ENCODE measurements at places on chromosomes 16 and 17.
A peak's percentile ranks its signal among the peaks of the same experiment; 100 is the strongest.

DNA sequence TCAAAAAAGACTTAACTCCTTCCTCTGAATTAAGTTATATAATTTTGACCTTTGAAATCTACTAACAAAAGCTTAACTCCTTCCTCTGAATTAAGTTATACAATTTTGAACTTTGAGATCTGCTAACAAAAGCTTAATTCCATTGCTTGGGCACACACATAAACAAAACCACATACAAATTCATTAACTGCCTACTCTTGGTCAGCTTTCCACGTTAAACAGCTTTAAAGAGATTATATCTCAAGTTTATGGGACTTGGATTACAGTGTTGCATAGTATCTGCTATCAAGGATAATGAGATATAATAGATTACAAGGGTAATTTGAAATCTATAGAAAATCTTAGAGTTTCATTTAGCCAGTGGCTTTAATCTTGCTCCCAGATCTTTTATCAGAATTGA is 23.5 kb downstream of the COX10 start:
- DNase-seq = no peak

DNA sequence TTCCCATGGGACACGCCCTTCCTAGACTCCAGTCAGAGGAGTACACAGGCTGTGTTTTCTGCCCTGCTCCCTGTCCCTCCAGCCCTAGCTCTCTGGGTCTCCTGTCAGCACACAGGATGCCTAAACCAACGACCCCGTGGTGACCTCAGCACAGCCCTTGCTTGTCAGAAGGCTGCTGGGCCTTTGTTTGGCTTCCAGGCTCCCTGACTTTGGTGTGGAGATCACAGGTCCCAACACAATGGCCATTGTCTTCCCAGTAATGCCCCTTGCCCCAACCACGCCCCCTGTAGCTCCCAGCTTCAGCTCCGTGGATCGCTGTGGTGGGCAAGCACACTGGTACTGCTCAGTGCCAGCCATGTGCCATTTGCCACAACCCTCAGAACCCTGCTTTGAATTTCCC is 15.0 kb downstream of the HNF1B start:
- no peak for DNase-seq

DNA sequence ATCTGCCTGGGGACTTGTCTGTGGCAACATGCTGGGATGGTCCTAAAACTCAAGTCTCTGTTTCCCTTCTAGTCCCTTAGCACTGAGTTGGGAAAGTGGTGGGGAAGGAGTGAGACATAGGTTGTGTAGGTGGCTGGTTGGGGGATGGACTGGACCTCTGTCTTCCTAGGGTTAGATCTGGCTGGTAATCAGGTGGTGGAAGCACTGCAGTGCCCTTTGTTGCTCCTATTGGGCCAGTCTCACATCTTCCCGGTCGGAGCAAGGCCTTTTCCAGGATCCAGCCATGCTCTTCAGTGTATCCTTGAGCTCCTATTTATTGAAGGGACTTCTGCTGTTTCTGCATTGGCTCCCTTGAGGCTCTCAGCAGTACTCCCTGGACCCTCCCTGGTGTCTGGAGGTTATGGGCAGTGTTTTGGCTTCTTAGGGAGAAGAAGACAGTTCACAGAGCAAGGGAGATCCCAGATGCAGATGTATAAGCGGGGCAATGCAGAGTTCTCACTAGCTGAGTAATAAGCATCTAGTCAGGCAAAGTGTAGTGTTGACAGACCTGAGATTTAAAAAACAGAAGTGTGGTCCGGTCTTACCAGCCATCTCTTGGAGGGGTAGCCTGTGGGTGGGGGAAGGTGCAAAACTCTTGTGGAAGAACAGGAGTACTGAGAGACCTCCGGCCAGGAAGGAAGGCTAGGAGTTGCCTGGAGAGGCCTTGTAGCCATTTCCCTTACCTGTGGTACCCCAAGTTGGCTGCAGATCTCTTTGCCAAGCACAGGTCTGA is 1.3 kb upstream of the NUTF2 start:
- DNase-seq = no peak

GRCh38 chr17:228951-229708 is 47.7 kb upstream of the DOC2B start:
- no peak for DNase-seq

GRCh38 chr16:85690469-85691064 is 1.8 kb upstream of the GINS2 start:
- DNase-seq = no peak

DNA sequence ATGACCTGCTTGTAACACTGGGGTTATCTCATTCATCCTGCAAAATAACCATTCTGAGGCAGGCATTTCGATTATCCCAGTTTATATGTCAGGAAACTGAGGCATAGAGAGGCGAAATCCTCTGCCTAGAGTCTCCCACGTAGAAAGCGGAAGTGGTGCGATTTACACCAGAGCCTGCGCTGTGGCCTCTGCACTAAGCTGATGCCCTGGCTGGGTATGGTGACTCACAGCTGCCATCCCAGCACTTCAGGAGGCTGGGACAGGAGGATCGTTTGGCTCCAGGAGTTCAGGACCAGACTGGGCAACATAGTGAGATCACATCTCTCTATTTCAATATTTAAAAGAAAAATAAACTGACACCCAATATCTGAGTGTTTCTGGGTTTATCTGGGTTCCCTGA is 59.3 kb upstream of the BCO1 start:
- no peak for DNase-seq

GRCh38 chr17:78842881-78843565 is 2.4 kb upstream of the USP36 start:
- no peak for DNase-seq

- no peak for DNase-seq
Measured at GRCh38 chr16:62977876-62978275, 941.6 kb upstream of the CDH8 start.

GRCh38 chr17:27218719-27219488 is 75.0 kb upstream of the WSB1 start:
- no peak for DNase-seq

- DNase-seq = no peak
Measured at GRCh38 chr16:58488531-58488930, 11.4 kb upstream of the NDRG4 start.

DNA sequence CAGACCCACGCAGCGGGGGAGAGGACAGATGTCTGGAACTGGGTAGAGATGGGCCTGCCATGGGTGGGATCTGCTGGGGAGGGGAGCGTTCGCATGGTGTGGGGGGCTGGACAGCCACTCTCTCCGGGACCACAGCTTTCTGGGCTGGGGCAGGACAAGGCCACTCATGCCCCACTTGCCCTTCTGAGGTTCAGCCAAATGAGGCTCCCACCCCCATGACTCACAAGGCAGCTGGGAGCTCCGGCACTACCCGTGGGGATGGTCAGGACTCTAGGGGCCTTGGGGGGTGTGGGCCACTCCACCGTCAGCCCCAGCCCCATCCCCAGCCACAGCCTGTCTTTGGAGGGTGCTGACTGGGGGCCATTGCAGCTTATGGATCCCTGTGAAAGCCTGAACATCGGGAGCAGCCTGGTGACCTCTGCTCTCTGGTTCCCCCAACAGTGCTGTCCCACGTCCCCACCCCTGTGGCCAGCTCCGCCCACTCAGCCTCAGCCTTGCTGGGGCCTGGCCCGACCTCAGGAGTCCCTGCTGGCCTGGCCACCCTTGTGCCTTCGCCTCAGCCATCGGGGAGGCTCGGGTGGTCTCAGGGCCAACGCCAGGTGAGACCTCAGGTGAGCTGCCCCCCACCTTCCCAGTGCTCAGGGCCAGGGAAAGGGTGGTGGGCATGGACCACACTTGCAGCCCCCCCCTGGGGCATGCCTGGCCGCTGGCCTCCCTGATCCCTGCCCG is 4.7 kb upstream of the CDH15 start:
- DNase-seq = no peak

- DNase-seq = no peak
Measured at GRCh38 chr16:51328733-51329132, 177.7 kb upstream of the SALL1 start.

DNA sequence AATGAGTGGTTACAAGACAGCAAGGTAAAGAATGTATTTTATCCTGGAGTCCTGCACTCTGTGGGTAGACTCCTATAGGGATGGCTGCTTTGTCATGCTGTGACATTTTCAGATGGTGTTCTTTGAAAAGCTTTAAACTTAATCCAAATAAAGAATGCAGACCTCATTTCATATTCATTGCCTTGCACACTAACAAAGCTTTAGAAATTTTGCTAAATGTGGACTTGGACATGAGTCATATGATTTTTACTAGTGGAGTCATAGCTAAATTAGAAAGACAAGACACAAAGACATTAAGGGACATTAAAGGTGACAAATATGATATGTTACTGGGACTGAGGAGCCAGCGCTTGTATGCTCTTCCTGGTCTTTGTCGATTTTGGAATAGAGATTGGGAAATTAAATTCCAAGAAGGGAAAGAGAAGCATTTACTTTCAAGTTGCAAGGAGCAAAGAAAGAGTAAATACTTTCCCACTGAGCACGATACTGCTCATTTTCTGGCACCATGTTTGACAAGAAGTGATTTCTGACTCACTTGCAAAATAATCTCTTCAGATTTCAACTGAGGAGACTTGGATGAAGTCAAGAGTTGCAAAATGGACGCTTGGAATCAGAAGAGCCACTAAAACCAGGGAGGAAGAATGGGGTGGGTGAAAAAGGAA is 152.9 kb upstream of the MYOCD start:
- DNase-seq = peak; percentile 24

DNA sequence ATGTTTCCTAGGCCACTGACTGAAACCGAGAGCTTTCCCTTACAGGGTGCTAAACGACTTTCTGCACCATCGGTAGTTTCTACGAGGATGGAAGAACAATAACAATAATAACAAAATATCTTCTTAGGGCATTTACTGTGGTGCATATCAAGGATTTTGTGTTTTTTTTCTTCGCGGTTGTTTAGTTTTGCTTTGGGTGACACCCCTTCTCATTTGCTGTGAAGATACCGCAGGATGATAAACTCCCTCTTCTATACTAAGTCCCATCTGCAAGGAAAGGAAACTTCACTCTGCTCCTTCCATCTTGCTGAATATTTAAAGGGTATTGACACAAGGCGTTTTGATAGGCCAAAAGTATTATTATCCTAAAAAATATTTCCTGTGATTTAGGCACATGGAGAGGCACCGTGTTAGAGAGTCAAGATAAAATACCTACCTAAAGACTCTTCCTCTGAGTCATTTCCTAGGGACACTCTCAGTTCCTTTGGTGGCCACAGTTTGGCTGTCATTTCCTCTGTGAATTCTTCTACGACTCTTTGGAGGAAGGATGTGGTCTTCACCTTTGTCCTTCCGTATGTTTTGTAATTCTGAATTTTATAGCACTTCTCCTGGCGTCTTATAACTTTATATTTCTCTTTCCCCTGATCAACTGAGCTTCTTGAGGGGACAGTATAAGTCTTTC is 318.8 kb downstream of the CDH13 start:
- DNase-seq = no peak

GRCh38 chr17:55735731-55736405 is 13.2 kb upstream of the TMEM100 start:
- no peak for DNase-seq

- DNase-seq = no peak
Measured at GRCh38 chr16:74431516-74431915, 10.2 kb upstream of the CLEC18B start.

DNA sequence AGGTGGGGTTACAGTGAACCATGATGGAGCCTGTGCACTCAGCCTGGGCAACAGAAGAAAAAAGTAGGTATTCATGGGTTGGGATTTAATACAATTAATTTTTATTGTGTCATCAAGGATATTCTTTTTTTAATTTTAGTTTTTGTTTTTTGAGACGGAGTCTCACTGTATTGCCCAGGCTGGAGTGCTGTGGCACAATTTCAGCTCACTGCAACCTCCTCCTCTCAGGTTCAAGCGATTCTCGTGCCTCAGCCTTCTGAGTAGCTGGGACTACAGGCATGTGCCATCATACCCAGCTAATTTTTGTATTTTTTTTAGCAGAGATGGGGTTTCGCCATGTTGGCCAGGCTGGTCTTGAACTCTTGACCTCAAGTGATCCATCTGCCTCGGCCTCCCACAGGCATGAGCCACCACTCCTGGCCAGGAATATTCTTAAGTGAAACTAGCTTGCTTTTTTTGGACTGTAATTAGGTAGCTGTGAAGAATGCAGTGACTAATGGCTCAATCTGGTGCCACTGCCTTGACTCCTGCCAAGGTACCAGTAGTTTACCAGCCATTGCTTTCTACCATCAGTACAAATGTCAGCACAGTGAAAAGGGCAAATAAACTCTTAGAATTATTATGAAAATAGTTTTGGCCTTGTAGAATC is 4.8 kb downstream of the PPM1D start:
- no peak for DNase-seq

DNA sequence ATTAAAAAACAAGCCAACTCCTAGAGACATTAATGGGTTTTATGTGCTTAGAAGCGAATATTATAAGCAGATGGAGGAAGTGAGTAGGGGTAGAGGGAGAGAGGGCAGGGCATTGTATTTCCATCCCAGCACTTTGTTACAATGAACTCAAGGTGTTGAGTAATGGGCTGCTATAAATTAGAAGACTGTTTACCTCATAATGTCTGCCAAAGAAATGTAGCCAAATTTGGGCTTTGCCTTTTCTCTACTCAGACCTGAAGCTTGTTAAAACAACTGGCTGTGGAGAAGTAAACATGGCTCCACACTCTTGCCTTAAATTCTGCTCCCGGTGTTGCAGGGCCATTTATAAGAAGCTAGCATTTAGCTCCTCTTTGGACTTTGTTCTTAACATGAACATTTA is 134.7 kb downstream of the PMP22 start:
- no peak for DNase-seq

DNA sequence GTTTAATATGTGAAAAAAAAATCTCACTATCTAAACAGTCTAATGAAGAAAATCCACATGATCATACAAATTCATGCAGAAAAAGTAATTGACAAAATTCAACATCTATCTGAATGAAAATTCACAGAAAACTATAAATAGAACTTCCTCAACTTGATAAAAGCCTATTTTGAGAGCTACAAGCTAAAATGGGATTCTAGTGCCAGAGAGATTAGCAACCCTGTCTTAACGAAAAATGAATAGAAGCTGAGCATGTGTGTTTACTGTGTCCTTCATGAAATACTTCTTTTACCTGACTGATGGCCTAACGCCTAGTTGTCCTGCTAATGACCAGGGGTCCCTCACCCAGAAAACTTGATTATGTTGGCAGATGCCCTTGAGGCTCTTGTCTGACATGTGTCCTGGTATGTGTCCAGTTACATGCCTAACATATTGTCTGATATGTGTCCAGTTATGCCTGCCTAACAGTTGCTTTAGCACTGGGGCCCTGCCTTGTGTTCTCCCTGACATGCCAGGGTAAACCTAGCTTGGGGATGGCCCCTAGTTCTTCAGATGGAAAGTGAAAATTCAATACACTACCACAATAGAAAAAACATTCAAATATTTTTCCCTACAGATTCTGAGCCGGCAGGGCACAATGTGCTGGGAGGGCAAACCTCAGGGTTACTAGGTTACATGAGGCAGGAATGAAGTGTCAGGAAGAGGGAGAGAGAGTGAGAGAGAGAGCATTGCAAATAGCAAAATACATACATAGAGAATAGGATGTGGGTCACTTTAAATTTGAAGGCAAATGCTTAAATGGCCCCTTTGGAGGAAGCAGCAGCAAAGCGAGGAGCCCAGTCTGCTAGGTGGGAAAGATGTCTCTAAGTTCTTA is 834.0 kb downstream of the CDH11 start:
- no peak for DNase-seq

- no peak for DNase-seq
Measured at GRCh38 chr17:46770439-46770817, 48.1 kb downstream of the WNT3 start.

- DNase-seq = no peak
Measured at GRCh38 chr16:58057121-58057520, 31.6 kb downstream of the MMP15 start.

- DNase-seq = no peak
Measured at GRCh38 chr16:79767421-79768275, 167.1 kb upstream of the MAF start.

GRCh38 chr16:2285731-2286191 is 17.8 kb upstream of the RNPS1 start:
- DNase-seq = no peak

Data from BJ (cell line).